ENCODE measurements at places on chromosomes 4 and X.

- DNase-seq: no peak
These were observed 220.7 kb upstream of the CNKSR2 start for GRCh38 chrX:21153503-21153902.

- DNase-seq: no peak
These were observed 8.6 kb upstream of the ZXDA start for GRCh38 chrX:57918750-57919436.

DNA sequence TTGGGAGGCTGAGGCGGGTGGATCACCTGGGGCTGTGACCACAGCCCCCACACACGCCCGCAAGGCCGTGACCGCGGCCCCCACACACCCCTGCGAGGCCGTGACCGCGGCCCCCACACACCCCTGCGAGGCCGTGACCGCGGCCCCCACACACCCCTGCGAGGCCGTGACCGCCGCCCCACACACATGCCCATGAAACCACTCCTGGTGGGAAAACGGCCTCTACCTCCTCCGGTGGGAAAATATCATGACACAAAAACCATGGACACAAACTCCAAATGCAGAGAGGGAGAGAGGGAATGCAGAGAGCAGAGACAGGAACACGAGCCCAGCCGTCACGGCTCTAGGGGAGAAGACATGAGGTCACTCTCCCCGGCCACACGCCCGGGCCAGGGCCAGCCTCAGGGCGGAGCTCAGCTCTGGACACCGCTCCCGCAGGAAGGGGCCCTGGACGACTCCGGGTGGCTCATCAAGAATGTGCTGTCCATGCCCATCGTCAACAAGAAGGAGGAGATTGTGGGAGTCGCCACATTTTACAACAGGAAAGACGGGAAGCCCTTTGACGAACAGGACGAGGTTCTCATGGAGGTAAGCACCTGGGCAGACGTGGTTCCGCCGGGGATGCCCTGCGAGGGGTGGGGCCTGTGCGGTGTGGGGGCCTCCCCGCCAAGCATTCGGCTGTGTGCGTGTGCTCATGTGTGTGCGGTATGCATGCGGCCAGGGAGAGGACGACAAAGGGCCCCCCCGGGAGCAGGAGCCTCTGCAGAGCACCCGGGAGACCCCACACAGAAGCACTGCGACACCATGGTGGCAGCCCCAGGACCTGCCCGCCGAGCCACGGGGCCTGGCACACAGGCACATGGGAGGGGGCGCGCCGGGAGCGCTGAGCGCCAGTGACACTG lies 17.4 kb downstream of the ATP5ME start:
- no peak for DNase-seq

DNA sequence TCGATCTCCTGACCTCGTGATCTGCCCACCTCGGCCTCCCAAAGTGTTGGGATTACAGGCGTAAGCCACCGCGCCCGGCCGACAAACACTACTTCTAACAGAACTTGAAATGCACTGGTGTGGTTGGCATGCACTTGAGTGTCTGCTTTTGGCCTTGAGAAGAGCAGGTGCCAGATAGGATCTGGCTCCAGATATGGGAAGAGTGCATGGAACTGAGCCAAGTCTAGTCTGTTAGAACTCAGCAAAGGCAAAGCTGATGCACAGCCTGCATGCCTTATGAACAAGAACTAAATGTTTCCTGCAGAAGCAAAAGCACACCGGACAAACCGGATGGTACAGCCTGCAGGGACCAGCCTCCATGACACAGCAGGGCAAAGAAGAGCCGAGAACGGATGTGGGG lies 35.1 kb upstream of the TBL1X start:
- DNase-seq: no peak
